ENCODE measurements at places on chromosomes 11 and 22.

DNA sequence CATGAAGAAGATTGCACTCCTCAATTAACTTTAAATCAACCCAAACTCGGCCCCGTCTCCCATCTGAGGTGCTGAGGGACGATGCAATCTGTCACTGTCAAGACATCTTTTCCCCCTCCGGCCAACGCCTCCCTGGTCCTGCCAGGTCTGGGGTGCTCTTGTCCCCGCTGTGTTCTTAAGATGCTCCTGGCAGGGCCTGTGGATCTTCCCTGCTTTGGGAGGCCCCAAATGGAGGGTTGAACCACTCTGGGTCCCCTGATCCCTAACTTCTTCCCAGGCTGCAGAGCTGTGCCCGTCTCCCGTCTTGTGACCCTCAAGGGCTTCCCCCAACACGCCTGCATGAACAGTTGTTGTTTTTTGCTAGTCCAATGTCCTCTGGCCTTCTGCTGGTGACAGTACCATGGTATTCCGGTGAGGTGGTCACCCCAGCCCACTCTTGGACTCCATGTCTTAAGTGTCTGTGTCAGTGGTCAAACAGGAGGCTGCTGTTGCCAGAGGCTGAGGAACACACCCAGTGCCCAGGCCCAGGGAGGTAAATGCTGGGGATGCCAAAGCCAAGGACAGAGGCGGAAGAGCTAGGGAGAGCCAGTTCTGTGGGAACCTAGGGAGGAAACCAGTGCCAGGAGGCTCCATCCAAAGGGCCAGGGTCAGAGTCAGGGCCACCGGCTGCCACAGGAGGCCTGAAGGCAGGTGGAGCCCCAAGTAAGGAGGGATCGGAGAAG lies 70.6 kb upstream of the SHANK2 start:
- DNase-seq, result no peak

GRCh38 chr11:130652671-130653335 lies 204.4 kb downstream of the ADAMTS15 start:
- DNase-seq, result peak; percentile 81

GRCh38 chr11:72786305-72787215 lies 7.3 kb downstream of the STARD10 start:
- no peak for DNase-seq

DNA sequence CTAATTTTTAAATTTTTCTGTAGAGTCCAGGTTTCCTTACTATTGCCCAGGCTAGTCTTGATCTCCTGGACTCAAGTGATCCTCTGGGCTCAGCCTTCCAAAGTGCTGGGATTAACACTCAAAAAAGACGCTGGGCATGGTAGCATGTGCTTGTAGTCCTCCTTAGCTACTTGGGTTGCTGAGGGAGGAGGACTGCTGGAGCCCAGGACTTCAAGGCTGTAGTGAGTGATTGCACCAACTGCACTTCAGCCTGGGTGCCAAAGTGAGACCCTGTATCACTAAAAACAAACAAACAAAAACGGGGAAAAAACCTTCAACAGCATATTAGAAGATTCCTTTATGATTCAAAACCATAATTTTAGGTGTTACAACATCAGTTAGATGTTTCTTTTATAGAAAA lies 44.6 kb downstream of the RSF1 start:
- DNase-seq, result no peak

- no peak for DNase-seq
Measured at GRCh38 chr11:27786331-27786730, 86.1 kb upstream of the BDNF start.

DNA sequence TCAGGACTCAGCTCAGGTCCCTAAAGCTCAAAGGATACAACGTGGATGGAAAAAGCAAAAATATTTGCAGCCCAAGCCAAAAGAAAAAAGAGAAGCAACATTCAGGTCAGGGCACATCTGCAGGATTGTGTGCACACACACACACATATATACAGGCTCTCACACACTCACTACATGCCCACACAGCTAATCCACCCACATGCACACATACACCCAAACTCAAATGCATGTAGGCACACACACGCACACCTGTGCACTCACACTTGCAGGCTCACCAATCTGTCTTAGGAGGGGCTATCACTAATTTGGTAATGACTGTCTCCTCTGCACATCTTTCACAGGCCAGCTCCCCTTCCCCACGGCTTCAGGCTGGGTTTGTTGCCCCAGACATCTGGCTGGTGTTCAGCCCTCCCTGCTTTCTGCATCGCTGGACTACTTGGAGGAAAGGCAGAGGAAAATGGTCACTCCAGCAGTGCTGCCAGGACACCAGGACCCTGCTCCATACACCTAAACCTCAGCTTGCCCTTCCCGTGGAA lies 103.6 kb upstream of the DRD2 start:
- DNase-seq, result no peak

- DNase-seq, result no peak
Measured at GRCh38 chr11:121654259-121654842, 201.6 kb upstream of the SORL1-AS1 start.
